ENCODE measurements at places on chromosomes 7 and 10. TPM values are rescaled to one million over a fixed set of nuclear protein-coding genes. Genes with fewer than 3 reads are reported as not detected.

ATRNL1 gene
- 1.5 TPM for total RNA-seq

ARHGAP19 gene
- 32.2 TPM for total RNA-seq

TMEM213 gene
- total RNA-seq: not detected

CDK14 gene
- total RNA-seq: 56.7 TPM

CD36 gene
- 117 TPM for total RNA-seq

INA gene
- not detected for total RNA-seq

ARMC3 gene
- not detected for total RNA-seq

CPA4 gene
- total RNA-seq: 0.37 TPM

FAM13C gene
- total RNA-seq: not detected

PARD3 gene
- total RNA-seq: 16.6 TPM

HMX2 gene
- 19.8 TPM for total RNA-seq

ATOH7 gene
- not detected for total RNA-seq

PDE6C gene
- not detected for total RNA-seq

MYL10 gene
- not detected for total RNA-seq

PIK3AP1 gene
- total RNA-seq: 142 TPM

ZC3HAV1L gene
- total RNA-seq: 10.5 TPM

CPED1 gene
- total RNA-seq: 0.77 TPM

DNAJB9 gene
- total RNA-seq: 6.9 TPM

FZD1 gene
- total RNA-seq: 0.56 TPM

FAM25G gene
- not detected for total RNA-seq

CNTNAP2 gene
- total RNA-seq: 0.08 TPM

LMBR1 gene
- total RNA-seq: 52.9 TPM

MCM10 gene
- 30.7 TPM for total RNA-seq

CLRN3 gene
- total RNA-seq: not detected

MYPN gene
- not detected for total RNA-seq

PTPRZ1 gene
- total RNA-seq: not detected

DNA2 gene
- 41.8 TPM for total RNA-seq

TMEM270 gene
- not detected for total RNA-seq

SPDYE2 gene
- total RNA-seq: not detected

PIP gene
- not detected for total RNA-seq

WEE2 gene
- total RNA-seq: not detected

CCSER2 gene
- 18.8 TPM for total RNA-seq

RBP3 gene
- not detected for total RNA-seq

ADRA2A gene
- not detected for total RNA-seq

A1CF gene
- 0.10 TPM for total RNA-seq

PNLIPRP1 gene
- total RNA-seq: 0.74 TPM

PRPS1L1 gene
- not detected for total RNA-seq

SEC31B gene
- 12.4 TPM for total RNA-seq

ASZ1 gene
- not detected for total RNA-seq

ADAM12 gene
- total RNA-seq: not detected

OR2A5 gene
- total RNA-seq: not detected

SPDYE5 gene
- total RNA-seq: not detected

LRGUK gene
- 0.13 TPM for total RNA-seq

OPN4 gene
- not detected for total RNA-seq

ACHE gene
- total RNA-seq: 5.1 TPM

ATG9B gene
- total RNA-seq: 0.36 TPM

AS3MT gene
- not detected for total RNA-seq

ERVW-1 gene
- not detected for total RNA-seq

RNLS gene
- total RNA-seq: 5.5 TPM

Measured in GM12878 (cell line).